Stimulated activated CD4-positive, alpha-beta T cell treated with anti-CD3 and anti-CD28 coated beads, TNF-alpha, amount 100 ng/mL, for 24 hours (primary cell): ENCODE measurements at places on chromosomes 5 and 9.

GRCh38 chr5:150172556-150172955 lies 6.0 kb downstream of the CDX1 start:
- DNase-seq, result no peak

DNA sequence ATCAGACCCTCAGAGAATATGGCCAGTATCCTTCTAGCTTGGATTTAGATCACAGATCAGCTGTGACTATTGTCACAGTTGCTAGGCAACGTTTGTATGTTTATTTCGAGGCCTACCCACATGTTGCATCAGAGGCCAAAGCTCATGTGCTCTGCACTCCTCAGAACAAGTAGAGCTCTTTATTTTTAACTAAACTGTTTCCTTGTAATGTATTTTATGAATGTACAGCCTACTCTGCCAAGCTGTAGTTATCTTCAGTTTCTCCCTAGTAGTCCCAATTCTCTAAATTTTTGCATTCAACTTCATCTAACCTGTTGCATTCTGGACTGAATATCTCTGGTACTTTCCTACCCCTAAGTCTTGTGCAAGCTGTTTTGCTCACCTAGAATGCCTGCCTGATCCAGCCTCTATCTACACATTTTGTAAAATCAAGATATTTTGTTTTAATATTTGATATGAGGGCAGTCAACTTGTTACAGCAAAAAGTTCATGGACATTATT lies 52.8 kb downstream of the CAST start:
- DNase-seq, result no peak

DNA sequence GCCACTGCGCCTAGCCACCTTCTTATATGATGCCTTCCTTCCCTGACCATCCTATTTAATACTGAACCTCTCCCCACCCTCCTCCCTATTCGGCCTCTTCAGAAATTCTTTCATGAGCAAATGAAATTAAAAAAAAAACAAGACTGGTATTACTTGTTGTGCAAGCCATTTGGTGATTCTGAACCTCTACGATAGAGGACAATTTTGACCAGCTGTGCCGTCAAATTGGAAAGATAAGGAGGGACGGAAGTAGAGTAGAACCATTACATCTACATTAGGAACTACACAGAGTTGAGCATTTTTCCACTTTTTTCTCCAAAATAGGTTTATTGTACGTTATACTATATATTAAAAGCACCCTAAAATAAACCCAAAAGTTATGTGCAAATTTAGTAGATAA lies 2.9 kb downstream of the DHX29 start:
- no peak for DNase-seq

DNA sequence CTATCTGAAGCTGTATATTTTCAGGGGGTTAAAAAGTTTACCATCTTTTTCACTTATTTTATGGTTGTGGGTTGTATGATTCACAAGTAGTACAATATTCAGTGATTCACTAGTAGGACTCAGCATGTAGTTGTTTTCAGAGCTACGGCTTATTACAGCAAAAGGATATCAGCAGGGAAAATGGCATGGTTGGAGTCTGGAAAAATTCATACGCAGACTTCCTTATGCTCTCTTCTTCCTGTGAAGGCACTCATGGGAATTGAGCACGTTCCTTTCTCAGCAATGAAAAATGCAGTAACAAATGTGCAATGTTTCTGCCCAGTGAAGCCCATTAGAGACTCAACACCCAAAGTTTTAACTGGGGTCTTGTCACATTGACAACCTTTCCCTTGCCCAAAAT lies 250.5 kb downstream of the KCNN2 start:
- no peak for DNase-seq

DNA sequence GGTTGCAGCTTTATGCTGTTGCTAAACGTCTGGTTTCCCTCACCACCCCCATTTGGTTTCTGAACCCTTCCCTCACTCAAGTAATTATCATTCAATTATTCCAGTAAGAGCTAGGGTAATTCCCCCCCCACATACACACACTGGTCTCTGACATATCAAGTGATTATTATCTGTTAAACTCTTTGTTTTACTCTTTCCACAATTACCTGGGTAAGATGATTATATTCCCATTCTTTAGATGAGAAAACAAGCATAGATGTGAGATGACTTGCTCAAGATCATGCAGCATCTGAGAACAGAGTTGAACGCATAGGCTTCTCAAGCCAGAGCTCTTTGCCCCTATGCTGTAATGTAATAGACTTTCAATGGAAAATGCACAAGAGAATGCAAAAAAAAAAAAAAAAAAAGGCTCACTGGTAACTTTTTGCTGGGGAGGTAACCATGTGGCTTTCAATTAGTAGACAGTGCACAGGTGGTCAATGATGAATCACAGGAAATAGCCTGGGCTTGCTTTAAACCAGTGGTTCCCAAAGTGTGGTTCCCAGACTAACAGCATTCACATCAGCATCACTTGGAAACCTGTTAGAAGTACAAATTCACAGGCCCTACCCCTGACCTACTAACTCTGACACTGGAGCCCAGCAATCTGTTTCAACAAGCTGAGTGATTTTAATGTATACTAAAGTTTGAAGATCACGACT lies 87.6 kb downstream of the PIK3R1 start:
- DNase-seq, result no peak

DNA sequence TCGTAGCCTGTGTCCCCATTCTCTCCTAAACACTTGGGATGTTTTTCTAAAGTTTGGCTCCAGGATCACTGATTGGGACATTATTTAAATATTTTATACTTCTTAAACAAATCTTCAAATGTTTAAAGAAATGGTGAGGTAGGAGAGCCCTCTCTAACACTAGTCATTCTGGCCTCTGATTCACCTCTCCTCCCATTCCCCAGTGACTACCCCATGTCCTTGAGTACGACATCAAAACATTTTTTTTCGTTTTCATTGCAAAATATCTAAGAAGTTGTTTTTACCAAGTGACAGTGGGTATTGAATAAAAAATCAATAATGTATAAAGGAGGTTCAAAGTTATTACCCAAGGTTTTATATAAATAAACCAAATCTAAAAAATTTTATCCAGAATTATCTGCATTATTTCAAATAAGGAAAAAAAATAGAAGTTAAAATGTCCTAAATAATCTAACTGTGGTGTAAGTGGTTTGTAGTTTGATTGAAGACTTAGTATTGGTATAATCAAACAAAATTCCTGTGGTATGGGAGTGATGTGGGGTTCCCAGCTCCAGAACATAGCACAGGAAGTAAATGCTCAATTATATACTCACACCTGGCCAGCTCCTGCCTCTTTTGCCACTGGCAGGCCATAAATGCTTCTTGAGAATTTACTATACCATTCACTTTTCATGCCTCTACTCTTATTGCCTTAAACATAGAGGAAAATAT lies 51.1 kb downstream of the MAST4 start:
- DNase-seq, result no peak

- no peak for DNase-seq
Measured at GRCh38 chr9:98230789-98231188, 24.7 kb downstream of the TBC1D2 start.

- DNase-seq, result no peak
Measured at GRCh38 chr9:101128623-101129022, 100.1 kb downstream of the PLPPR1 start.

DNA sequence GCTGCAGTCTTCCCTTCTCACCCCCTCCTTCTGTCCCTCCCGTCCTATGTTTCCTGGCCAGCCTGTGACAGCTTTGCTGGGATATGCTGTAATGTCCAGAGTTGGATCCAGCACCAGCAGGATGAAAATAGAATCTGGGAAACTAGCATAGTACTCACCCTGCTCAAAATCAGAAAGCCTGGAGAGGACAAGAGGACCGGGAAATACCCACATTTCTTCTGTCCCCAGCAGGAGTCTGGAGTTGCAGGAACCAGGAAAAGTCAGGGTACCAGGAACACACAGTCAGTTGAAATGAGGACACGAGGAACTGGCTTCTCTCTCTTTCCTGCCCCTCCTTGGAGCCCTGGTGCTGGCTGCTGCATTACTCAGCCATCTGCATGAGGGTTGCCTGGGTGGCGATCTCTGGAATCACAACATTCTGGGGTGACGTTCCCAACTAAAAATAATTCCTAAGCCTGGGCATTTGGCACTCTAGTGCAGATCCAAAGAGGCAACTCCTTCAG lies 59.6 kb upstream of the NFIL3 start:
- DNase-seq, result no peak

DNA sequence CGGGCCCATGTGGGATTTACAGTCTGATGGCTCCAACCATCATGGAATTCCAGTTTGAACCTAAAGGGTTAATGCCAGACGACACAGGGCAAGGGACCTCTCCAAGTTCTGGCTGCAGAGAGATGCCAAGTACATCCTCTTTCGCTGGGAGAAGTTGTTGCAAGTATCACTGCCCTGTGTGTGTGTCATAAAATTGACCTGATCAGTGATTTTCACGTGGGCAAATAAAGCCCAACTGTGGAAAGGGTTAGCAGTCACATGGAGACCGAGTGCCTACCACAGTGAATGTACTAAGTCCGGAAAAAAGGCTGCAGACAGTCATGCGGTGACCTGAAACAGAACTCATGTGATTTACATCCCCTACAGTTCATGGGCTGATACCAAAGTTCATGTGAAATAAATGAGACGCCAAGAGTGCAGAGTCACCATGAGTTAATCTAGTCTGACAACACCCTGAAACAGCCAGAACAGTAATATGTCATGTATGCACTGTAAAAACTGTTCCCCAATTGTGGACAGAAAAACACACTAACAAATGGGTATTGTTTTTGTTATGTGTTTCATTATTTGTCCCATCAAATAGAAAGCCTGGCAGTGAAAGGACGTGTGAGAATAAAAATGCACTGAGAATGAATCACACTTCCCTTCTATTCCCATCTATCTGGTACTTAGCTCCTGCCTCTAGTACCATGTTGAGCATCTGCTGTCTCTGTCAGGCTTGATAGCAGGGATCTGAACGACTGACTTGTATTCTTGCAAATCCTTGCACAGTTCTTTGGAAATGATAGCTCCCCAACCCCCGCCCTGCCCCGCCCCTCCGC lies 115.7 kb downstream of the SUSD1 start:
- DNase-seq, result no peak

- no peak for DNase-seq
Measured at GRCh38 chr9:110842169-110842568, 173.6 kb downstream of the MUSK start.

DNA sequence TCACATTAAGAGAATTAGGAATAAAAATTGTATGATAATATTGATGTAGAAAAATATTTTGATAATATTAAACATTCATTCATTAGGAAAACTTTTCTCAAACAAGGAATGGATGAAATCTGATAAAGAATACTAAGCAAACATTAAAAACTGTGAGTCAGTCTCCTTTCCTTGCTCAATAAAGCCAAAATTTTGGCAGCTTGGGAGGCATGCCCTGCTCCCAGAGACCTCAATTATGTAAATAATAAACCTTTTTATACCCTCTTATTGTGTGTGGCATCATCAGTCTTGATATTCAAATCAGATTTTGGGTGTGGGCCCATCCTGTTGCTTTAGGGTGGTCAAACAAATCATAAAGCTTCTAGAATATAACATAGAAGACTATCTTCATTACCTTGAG lies 36.6 kb upstream of the CCL21 start:
- no peak for DNase-seq

GRCh38 chr5:127373858-127374491 lies 83.4 kb downstream of the MEGF10 start:
- DNase-seq, result no peak
